ENCODE measurements at places on chromosomes 2 and 18. TPM values are rescaled to one million over a fixed set of nuclear protein-coding genes. Genes with fewer than 3 reads are reported as not detected.

Gene AMER3
- total RNA-seq = not detected

Gene GALR1
- total RNA-seq = not detected

Gene LYG2
- not detected for total RNA-seq

Gene UGT1A8
- not detected for total RNA-seq

Gene MOGAT1
- not detected for total RNA-seq

Gene ALK
- 0.44 TPM for total RNA-seq

Gene GRHL1
- 0.95 TPM for total RNA-seq

Gene GMCL1
- 41.7 TPM for total RNA-seq

Data from omental fat pad (tissue), 4 donors.